ENCODE measurements at places on chromosomes 4 and X.

- DNase-seq = no peak
These were observed 2.6 kb downstream of the UNC5C start for GRCh38 chr4:95546221-95546620.

DNA sequence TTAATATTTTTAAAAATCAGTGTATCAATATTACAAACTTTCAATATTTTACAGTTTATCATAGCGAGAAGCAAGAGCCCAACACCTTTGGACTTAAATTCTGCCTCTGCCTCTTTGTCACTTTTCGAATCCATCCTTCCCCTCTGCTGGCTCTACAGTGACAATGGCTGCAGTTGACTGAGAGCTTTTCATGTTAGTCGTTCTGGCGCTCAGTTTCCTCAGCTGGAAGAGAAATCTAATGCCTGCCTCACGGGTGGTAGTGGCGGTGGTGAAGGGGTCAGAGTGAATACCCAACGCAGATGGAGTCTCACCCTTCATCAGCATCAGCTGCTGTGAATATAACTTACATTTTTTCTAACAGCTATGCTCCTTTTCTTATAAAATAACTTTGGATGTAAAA lies 144.8 kb downstream of the NWD2 start:
- no peak for DNase-seq

DNA sequence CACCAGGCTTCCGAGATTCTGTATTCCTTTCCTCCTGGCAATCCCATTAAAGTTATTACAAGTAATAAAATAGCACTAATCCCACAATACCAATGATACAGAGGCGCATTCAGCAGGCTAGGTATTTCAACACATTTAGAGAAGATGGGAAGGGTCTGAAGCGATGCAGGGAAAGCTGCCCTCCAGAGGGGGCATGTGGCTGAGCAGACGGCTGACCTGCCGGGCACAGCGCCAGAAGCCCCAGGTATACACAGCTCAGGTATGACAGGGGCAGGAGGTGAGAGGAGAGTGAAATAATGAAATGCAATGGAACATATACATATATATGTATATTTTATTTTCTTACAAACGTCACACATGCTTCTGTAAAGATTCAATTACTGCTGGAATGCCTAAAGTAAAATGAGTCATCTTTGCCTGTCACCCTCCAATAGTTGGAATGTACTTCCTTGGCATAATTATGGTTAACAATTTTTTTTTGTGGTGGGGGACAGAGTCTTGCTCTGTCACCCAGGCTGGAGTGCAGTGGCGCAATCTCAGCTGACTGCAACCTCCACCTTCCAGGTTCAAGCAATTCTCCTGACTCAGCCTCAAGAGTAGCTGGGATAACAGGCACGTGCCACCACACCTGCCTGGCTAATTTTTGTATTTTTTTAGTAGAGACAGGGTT lies 21.3 kb upstream of the CDKN2AIP start:
- no peak for DNase-seq

DNA sequence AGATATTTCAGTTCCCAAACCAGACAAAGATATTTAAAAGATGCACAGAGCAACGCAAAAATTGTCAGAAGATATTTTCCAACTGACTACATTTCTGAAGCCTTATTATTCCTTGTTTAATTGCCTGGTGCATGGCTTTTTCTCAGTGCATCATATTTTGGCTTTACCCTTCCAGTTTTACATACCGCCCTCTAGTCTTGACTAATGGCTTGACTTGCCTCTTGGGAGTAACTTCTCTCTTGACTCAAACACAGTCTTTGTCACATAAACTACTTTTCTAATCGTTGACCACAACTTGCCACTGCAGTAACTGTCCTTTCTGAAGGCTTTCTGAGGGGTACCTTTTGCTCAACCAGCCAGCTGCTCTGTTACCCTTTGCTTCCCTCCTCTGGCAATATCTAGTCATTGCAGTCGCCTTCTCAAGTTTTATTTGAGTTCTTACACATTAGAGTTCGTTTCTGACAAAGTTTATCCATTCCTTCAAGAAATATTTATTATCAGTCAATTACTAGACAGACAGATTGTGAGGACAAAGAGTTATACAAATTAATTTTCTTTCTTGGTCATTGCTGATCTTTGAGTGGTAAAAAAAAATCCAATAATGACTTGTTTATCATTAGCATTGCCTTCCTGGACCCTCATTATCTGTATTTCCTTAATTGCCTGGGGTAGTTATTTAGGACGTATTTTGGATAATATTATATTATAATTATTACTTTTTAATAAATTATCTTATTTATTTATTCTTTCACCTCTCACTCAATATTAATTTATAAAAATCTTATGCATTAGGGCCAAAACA lies 506.9 kb upstream of the PCDH10 start:
- peak; percentile 53 for DNase-seq

DNA sequence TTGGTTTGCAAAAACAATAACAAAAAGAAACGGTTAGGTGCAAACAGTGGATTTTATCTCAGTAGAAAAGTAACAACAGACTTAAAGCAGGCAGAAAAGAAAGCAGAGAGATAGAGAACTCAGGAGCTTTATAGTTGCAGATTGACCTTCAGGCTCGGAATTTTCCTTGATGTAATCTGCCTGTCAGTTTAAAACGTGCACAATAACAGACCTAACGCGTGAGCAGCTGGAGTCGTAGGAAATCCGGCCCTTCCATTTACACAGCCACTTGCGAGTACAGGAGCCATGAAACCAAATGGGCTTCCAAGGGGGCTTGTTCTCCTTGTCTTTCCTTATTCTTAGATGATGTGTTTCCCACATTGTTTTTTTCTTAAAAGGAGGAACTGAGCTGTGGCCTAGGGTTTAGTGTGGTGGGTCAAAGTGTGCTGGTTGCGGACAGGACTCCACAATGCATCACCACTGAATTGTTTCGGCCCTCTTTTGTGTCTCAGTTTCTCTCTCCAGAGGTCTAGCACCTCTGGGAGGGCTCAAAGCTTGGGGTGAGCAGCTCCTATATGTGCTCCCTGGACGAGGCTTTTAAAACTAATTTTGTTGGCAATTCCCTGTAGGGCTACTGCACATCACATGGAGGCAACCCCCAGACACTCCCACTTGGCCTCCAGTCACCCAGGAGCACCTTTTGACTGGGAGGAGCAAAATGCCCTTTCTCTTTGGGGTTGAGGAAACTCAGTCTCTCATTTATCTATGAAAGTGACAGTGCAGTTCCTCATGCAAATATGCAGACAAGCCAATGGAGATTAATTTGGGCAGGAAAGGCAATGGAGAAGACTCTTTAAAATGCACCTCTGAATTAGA lies 13.9 kb upstream of the MPP1 start:
- no peak for DNase-seq

DNA sequence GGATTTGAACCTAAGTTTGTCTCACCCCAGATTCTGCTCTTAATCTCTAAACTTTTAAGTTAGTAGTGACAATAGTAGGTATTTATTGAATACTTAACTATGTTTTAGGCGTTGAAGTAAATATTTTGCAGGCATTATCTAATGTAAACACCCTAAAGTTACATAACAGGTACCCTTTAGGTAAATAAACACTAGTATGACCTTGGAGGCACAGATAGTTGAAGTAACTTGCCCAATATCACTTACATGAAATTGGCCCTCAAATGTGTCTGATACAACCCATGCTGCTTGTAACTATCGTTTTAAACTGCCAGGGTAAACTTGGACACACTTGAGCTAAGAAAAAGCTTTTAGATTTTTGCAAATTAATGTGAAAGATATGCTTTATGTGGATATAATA lies 3.0 kb downstream of the HPRT1 start:
- no peak for DNase-seq

DNA sequence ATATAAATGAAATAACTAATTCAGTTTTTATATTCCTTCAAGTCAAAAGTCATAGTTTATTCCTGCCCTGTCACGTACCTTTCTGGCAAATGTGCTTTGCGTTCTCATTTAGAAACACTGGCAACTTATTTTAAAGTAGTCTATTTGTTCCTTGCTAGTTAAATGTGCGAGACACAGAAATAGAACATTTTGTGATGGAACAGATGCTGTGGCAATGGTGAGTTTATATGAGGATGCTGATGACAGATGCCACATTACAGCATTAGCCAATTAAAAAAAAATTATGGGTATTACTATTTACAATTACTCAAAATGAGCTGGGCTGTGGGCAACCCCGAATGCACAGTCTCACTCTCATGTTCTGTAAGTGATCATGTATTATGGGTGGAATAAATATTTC lies 26.1 kb upstream of the EPHA5 start:
- DNase-seq = no peak

DNA sequence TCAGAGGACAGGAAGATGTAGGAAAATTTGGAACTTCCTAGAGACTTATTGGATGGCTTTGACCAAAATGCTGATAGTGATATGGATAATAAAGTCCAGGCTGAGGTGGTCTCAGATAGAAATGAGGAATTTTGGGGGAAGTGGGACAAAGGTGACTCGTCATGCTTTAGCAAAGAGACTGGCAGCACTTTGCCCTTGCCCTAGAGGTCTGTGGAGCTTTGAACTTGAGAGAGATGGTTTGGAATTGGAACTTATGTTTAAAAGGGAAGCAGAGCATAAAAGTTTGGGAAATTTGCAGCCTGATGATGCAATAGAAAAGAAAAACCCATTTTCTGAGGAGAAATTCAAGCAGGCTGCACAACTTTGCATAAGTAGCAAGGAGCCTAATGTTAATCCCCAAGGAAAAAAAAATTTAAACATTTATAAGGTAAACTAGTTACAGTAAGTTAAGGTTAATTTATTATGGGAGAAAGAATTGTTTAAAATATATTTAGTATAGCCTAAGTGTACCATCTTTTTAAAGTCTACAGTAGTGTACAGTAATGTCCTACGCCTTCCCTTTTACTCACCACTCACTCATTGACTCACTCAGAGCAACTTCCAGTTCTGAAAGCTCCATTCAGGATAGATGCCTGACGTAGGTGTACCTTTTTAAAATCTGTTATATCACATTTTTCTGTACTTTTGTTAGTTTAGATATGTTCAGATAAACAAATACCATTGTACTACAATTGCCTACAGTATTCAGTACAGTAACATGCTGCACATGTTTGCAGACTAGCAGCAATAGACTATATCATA lies 101.2 kb downstream of the FAM13A start:
- DNase-seq = no peak

DNA sequence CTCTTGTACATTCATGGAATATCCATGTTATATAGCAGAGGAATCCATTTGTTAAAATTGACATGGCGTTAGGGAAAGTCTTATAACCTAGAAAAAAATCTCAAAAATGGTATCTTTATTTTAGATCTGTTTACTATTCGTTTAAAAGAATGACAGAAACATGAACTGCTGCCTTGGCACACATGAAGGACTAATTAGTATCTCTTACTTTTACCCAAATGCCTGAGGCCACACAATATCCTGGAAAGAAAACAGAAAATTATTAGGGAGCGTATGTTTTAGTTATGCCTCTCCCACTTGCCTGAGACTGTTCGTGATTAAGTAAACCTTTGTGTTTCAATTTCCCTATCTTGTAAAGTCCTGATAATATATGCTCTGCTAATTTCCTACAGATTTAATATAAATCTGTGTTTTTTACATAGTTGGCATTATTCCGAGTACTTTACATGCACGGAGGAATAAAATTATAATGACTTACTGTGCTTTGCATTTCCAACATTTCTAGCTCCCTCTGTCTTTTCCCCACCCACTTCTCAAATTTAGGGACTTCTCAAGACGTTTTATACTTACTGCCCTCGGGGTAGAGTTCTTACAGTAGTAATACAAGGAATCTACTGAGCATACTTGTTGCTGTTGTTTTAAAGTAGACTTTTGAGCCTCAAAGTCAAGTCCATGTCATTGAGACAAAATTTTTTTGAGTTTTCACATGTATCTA lies 147.3 kb downstream of the VEGFC start:
- no peak for DNase-seq

- no peak for DNase-seq
These were observed 89.7 kb downstream of the ARHGAP10 start for GRCh38 chr4:147821555-147821954.

DNA sequence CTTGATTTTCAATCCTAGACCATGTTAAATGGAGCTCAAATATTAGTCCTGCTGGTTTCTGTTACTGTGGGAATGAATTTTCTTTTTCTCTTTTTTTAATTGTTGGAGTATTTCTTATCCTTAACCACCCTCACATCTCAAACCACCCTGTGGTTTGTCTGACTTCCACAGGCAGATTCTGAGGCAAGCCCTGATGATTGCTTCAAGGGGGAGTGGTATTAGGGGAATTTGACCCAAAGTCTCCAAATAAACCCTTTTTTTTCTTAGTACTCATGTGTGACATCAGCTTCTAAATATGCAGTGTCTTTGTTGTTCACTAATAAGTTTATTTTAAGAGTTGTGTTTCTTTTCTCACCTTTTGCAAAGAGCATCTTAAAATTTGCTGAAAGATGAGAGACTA lies 810.3 kb downstream of the IL1RAPL1 start:
- DNase-seq = no peak

GRCh38 chr4:134024251-134024650 lies 177.3 kb downstream of the PABPC4L start:
- no peak for DNase-seq

DNA sequence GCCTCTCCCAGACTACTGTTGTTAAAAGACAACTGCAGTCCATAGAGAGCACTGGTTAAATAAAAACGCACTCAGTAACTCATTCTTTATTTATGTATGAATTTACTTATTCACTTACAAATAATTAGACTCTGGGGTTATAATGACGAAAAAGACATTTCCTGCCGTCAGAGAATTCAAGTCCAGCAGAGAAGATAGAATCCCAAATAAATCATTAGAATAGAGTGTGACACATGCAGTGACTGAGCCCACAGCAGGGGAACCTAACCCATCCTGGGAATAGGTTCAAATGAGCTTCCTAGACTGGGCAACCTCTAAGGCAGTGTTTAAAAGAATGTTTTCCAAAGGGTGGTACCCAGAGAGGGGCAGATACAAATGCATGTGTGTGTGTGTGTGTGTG lies 53.9 kb downstream of the FGFBP1 start:
- no peak for DNase-seq

DNA sequence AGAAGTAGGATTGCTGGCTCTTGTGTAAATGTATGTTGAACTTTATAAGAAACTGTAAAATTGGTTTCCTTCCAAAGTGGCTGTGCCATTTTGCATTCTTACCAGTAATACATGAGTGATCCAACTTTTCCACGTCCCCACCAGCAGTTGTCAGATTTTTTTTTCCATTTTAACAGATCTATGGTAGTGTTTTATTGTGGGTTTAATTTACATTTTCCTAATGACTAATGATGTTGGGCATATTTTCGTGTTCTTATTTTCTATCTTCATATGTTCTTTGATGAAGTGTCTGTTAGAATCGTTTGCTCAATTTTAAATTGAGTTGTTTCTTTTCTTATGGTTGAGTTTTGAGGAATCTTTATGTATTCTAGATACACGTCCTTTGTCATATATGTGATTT lies 56.2 kb downstream of the PHEX start:
- DNase-seq = no peak

DNA sequence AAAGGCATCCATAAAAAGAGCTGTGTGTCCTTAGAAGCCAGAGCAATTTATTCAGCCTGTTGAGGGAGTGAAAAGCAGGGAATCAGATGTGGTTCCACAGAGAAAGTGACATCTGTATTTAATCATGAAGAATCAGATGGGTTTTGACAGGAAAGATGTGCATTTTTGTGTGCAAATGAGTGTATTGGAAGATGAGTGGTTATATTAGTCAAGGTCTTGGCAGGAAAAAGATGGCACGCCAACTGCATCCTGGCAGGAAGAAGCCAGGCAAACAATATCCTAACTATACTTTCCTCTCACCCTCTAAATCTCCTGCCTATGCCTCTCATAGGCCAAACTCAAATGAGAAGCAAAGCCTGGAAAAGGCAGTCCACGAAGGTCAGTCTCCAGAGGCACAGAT lies 59.1 kb downstream of the SCFD2 start:
- DNase-seq = no peak

Measured in neuronal stem cell (in vitro differentiated cells).